Stimulated activated memory B cell treated with anti-CD40 and anti-IgM and Interleukin-4, amounts not matched to agents 10 μg/mL and 1 μg/mL and 100 μg/mL, for 72 hours (primary cell): ENCODE measurements at places on chromosomes 5 and 9.
A peak's percentile ranks its signal among the peaks of the same experiment; 100 is the strongest.

GRCh38 chr9:121321016-121321503 is 49.0 kb downstream of the STOM start:
- ATAC-seq: no peak

GRCh38 chr5:141848744-141849414 is 29.3 kb downstream of the PCDH1 start:
- ATAC-seq: peak; percentile 2

DNA sequence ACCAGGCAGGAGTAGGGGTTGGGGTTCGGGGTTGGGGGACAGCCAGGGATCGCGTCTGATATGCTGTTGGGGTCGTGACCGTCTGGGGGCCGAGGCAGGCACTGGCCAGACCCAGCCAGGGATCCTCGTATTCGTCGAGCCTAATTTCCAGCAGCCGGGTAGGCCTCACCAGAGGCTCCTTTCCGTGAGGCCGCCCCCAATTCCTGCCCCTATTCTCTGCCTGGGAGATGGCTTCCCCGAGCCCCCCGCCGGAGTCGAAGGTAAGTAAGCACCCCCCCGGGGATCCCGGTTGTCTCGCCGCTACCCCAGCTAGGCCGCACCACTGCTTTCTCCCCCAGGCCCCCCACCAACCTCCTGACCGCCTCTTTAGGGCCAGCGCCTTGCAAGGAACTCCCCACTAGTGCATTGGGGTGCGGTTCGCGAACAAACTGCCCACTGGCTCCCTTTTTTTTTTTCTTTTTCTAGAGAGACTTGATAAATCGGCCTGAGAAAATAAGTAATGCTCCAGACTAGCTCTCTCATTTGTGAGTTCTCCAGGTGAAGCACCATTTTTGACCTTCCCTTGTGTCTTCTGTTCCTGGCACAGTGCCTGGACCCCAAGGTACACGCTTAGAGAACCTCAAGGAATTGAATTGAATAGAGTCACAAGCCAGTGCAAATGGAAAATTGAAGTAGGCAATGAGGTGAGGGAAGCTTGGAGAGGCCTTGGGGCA is 435 bp downstream of the ZNF189 start:
- peak; percentile 11 for ATAC-seq

DNA sequence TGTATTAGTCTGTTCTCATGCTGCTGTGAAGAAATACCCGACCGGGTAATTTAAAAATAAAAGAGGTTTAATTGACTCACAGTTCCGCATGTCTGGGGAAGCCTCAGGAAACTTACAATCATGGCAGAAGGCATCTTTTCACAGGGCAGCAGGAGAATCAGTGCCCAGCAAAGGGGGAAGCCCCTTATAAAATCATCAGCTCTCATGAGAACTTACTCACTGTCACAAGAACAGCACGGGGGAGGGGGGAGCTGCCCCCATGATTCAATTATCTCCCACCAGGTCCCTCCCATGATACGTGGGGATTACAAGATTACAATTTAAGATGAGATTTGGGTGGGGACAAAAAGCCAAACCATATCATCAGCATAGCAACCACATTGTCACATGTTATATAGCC is 102.5 kb downstream of the GPBP1 start:
- no peak for ATAC-seq

DNA sequence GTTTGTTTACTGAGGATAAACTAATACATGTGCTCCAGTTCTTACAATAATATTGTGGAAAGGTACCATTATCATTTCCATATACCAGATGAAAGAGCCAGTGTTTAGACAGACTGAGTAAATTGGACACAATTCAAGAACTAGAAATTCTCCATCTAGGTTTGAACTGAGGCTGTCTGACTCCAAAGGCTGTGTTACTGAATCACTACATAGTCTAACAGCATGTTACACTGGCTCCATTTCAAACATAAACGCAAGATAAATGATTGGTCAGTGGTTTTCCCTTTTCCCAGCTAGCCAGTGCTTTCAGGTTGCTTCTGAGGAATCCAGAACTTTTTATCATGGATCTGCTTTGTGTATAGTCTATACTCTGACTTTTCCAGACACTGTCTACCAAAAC is 8.1 kb downstream of the SPDL1 start:
- no peak for ATAC-seq

GRCh38 chr5:113451797-113452196 is 17.0 kb upstream of the TSSK1B start:
- ATAC-seq: no peak

GRCh38 chr5:172616730-172617129 is 24.3 kb upstream of the NEURL1B start:
- ATAC-seq: no peak

DNA sequence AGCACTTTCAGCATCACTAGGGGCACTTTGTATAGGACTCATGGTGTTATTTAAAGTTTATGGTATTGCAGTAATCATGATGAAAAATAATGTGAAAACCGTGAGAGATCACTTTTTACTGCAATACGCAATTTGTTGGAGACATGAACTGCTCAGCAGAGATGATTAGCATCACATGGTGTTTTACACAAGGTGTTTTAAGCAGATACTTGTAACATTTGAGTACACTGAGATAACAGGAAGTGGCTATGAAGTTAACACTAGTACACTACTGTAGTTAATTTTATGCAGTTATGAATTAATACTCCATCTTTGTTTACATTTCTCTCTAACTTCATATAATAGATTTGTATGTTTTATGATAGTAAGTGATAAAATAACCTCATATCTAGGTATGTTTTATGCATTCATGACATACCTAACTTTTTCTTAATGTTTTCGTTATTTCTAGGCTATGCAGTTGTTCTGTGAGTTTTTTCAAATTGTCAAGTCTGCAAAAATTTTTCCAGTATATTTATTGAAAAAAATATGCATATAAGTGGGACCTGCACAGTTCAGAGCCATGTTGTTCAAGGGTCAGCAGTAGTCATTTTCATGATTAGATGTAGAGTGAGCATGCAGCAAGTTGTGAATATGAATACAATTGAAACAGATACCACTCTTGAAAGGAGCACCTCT is 13.0 kb downstream of the SUB1 start:
- no peak for ATAC-seq

DNA sequence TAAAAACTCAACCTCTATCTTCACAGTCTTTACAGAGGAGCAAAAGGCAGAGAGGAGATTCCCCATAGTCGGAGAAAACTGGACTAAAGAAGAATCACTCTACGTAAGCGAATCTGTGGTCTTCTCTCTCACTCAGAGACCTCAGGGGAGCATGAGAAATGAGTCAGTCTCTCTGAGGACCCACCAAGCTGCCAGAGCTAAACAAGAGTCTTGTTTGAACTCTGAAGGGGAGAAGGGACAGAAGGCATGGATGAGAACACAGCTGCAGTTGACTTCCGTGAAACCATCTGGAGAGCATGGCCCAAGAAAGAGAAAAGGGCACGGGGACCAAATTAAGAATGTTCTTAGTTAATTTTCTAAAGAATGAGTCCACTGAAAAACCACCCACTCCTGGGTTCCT is 12.8 kb upstream of the MAN2A1 start:
- ATAC-seq: peak; percentile 47

GRCh38 chr5:88736494-88736893 is 146.5 kb downstream of the MEF2C start:
- peak; percentile 71 for ATAC-seq

DNA sequence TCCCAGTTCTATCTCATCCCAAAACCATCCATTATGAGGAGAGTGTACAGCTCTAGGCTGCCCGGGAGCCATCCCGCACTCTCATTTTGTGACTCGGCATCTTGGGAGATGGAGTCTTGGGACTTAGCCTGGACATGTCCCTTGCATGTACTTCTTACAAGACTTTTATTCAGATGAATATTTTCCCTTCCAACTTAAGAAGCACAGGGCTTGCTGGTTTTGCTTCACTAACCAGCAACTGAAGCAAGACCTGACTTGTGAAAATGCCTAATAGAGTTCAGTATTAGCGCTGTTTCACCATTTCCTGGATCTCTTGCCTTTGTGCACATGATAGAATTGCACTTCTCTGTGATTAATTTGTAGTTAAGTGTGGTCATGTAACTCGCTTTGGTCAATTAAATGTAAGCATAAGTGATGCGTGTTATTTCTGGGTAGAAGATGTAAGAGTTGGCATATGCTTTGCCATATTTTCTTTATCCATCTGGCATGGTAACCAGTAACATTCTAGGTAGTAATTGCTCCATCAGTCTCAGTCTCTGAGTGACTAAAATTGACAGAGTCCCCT is 55.8 kb downstream of the PDCD1LG2 start:
- no peak for ATAC-seq

- ATAC-seq: no peak
Measured at GRCh38 chr5:51095486-51095885, 287.8 kb upstream of the ISL1 start.

DNA sequence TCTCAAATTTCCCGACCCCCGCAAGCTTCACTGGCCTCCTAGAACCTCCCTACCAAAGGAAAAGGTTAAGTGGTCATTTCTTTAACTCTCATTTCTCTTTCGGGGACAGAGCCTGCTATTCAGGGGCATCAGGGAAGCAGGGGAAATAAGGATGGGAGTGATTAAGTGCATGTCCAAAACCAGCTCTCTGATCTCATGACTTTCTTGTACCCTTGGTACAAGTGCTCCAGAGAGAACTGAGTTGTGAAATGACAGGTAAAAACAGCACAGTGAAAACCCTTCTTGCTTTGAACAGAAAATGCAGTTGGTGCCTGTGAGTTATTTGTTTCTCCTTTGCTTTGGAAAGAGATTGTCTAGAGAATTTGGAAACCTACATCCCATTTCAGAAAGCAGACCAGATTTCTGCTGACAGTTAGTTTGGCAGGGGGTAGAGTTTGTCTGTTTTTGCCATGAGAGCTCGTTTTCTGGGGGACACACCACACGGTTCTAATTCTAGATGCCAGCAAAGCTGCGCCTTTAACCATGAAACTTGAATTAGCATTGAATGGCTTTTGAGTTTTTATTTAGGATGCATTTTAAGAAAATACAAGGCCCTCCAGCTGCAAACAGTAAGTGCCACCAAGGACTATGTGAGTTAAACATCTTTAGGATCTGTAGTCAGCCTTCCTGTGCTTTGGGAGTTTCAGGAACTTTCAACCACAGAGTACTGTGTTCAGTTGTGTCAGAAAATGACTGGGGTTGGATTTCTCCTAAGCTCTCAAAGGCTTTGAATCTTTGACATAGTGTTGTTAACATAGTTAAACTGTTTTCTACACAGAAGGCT is 161.7 kb upstream of the LHFPL2 start:
- ATAC-seq: no peak

DNA sequence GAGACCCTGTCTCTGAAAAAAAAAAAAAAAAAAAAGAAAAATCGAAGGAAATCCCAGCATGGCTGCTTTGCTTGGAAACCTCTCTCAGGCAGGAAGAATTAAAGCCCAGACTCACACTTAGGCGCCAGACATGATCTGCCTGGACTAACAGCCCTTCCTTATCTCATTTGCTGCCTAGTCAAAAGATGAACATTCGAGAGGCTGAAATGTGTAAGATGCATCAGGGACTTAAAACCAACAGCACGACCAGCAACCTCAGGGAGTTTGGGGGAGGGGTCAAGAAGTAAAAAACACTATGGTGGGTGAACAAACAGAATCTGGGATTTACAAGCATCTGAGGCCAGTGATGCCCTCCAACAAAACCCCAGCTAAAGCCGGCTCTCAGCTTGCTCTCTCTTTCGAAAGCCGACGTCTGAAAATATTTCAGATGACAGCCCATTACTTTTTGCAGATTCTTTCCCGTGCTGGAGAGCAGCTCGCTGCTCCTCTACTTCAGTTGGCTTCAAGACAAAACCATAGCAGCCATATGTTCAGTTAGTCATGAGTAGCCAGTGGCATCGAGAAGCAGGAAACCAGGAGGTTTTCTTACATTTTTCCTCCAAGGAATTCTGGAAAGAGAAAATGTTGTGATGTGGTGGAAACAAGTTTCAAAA is 249.9 kb downstream of the MARCHF11 start:
- ATAC-seq: no peak
